ENCODE measurements at places on chromosomes 11 and 22.

- DNase-seq: no peak
Observed at GRCh38 chr22:31185056-31185455, 25.1 kb downstream of the RNF185 start.

GRCh38 chr11:40986320-40986719 lies 473.1 kb downstream of the LRRC4C start:
- DNase-seq: no peak

DNA sequence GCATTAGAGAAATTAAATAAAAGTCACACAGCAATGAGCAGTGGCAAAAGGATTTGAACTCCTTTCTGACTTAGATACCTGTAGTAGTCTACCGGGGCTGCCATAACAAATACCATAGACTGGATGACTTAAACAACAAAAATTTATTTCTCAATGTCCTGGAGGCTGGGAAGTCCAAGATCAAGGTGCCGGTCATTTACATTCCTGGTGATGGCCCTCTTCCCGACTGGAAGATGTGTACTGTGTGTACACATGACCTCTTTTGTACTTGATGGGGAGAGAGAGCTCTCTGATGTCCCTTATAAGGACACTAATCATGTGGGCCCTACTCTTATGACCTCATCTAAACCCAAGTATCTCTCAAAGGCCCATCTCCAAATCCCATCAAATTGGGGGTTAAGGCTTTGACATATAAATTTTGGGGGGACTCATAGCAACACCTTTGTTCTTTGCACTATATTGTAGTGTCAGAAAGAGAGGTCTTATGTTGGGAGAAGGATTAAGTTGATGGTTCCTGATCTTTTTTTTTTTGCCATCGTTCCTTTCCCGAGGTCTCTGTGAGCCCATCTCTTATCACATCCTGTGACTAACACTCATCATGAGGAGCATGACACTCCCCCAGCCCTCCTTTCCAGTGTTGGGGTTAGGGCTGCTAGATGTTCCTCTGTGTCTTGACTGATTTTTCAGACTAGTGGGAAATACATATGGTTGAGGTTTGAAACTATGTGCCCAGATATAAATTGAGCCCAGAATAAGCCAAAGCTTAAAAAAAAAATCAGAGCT lies 104.3 kb downstream of the TRAF6 start:
- DNase-seq: no peak

GRCh38 chr11:62614275-62614674 lies 1.2 kb downstream of the ROM1 start:
- DNase-seq: no peak
